Kasumi-1 (cell line): ENCODE measurements at places on chromosomes 7 and 10.

- no peak for DNase-seq
These were observed 321.2 kb downstream of the ZNF479 start for GRCh38 chr7:56811081-56811480.

DNA sequence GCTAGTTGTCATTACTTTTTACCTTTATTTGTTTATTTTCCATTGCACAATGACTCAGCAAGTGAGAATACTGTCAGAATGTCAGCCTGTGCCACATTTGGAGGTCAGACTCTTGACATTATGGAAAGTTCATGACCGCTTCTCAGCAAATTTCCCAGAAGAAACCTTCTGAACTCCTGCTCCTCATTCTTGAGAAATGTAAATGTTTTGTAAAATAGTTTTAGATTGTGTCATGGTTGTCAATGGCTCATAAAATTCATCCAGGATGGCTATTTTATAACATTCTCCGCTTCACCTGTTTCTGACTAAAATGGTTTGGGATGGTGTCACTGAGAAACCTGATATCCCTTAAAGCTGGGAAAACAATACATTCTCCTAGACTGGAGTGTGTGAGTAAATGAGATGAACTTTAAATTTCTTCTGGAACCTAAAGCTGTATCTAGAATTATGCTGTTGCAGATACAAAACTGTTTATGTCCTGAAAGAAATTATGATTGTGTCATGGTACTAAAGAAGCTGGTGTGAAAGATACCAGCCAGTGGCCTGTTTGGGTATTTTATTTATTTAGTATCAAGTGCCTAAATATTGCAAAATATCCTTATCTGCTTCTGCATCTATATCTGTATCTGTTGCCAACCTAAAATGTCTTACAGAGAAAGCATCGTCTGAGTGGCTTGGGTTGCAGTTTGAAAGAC is 671.7 kb downstream of the GATA3 start:
- no peak for DNase-seq

DNA sequence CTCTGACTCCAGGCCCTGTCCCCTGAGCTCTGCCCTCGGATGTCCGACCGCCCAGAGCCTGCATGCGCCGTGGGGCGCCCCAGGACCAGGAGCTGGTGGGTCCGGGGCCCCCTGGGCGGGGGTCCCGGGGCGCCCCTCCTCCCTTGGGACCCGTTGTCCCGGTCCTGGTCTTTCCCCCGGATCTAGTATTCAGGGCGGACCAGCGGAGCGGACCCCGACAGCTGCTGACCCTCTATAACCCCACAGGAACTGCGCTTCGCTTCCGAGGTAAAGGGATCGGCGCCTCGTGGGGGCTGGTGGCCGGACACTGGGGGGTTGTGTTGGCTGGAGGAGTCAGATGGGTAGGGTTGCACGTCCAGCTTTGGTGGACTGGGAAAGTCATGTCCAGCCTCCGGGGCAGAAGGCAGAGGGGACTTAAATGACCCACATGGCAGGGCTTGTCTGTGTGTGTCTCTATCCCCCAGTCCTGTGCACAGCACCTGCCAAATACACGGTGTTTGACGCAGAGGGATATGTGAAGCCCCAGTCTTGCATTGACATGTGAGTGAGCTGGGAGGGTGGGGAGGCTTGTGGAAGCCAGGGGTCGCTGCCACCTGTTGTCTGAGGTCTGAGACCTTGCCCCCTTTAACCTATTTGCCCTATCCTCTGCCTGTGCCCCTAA is 520 bp downstream of the MOSPD3 start:
- no peak for DNase-seq

DNA sequence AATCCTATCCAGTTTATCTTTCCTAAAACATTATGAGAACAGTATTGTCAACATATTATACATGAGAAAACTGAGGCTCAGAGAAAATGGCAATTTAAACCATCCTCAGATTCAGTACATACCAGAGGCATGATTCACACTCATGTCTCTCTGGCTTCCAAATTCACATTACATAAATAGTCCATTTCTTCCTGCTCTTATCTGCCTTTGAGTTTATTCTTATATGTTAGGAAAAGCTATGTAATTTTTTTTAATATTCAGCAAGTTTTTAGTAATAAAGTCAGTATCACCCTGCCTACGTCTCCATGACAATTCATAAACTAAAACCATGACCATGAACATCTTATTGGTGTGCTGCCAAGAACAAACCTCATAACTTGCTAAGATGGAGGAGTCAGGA is 1260.2 kb upstream of the SORCS1 start:
- no peak for DNase-seq

DNA sequence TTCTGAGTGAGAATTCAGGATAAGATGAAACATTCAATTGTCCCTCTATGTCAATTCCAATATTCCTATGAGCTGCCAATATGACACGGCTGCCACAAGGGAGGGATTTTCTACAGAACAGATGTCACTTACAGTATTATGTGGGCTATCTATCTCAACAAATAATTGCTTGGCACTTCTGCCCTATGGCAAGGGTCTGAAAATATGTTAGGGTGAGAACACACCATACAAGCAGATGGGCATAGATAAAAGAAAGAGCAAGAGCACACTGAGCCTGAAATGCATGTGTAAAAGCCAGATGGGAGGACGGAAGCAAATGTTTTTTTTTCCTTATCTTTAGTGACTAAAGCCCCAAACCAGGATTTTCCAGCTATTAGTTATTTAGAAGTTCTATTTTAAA is 70.1 kb upstream of the TFEC start:
- no peak for DNase-seq

DNA sequence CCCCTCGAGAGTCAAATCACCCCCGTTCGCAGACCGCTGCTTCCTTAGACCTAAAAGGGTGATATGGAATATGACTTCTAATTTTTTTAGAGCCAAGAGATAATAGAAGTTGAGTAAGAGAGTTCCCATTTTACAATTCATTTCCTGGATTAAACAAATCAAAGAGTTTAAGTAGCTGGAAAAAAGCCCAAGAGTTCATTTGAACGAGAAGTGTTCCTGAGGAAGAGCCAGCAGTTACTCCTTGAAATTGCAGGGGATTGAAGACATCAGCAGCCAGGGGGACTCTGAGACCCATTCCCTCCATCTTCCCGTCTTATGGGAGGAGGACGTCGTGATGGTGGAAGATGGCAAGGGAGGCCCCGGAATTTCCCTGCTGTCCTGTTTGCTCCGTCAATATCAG is 277.0 kb downstream of the WDR11 start:
- DNase-seq, result no peak

DNA sequence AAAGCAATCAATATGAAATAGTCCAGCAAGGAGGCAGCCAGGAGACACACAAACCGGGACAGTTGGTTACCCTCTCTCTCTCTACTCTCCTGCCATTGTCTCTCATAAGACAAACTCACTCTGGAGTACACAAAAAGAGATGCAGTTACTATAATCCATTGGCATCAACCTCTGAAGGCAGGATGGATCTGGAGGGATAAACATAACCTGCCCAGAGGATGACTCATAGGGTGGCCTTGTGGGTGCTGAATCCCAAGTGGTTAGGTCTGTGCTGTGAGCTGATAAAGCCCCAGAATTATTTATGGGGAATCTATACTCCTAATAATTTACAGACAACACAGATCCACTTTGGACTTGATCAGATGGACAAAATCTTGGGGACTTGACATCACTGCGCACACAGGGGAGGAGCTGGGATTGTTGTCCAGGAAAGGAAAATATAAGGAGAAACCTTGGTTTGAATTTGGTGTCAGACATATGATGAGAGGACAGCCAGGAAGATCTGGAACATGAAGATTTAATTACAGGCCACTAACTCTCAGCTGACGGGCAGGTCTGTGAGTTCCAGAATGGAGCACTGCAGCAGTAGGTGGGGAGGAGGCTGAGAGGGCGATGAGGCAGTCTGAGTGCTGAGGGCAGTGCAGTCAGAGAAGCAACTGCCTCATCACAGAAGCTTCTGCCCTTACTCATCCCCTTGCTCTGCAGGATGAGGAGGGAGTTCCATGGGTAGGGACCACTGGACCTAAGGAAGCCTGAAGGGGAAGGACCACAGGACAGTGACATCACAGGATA is 113.9 kb upstream of the PRSS58 start:
- DNase-seq, result no peak

DNA sequence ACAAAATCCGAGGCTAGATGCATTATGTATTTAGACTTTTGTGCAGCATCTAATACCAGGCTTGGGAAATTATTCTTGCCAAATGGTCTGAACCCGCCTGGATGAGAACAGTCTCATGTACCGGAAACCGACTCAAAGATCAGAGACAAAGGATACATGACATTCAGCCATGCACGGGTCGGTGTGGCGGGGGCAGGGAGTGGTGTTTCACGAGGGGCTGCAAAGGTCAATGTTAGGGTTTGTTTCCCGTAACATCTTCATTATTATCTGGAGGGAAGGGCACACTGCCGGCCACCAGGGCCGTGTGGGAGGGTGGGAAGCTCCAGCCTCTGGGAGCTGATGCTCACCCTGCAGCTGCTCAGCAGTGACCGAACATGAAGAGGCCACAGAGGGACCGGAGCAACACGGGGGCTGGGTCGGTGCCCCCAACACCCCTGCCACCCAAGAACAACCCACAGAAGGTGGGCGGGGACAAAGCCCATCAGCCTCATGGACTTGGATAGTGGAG is 23.1 kb downstream of the CNPY1 start:
- DNase-seq, result no peak
